ENCODE measurements at places on chromosomes 16 and 17.

DNA sequence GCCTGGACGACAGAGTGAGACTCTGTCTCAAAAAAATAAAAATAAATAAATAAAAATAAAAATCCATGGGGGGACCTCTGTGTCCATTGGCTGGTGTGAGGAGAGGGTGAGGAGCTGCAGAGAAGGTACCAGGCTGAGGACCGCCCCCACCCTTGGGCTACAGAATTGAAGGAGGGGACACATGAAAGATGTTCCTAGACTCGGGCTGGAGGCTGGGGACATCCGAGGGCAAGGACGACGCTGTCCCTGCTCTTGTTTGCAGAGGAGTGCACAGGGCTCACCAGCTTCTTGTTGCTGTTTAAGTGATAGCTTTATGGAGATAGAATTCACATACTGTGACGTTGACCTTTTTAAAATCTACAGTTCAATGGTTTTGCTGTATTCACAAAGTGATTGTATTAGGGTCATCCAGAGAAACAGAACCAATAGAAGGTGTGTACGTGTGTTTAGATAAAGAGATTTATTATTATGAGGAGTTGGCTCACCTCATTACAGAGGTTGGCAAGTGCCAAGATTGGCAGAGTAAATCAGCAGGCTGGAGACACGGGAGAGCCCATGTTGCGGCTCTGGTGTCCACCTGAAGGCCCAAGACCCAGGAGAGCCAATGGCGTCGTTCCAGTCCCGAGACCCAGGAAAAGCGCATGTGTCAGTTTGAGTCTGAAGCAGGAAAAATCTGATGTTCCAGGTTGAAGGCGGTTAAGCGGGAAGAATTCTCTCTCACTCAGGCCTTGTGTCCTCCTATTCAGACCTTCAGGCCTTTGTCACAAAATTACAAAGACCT lies 320.7 kb downstream of the SEC14L1 start:
- no peak for DNase-seq

- DNase-seq = no peak
These were observed 24.4 kb downstream of the YWHAE start for GRCh38 chr17:1375615-1376014.

GRCh38 chr17:70499067-70499786 lies 329.9 kb downstream of the KCNJ2 start:
- no peak for DNase-seq

DNA sequence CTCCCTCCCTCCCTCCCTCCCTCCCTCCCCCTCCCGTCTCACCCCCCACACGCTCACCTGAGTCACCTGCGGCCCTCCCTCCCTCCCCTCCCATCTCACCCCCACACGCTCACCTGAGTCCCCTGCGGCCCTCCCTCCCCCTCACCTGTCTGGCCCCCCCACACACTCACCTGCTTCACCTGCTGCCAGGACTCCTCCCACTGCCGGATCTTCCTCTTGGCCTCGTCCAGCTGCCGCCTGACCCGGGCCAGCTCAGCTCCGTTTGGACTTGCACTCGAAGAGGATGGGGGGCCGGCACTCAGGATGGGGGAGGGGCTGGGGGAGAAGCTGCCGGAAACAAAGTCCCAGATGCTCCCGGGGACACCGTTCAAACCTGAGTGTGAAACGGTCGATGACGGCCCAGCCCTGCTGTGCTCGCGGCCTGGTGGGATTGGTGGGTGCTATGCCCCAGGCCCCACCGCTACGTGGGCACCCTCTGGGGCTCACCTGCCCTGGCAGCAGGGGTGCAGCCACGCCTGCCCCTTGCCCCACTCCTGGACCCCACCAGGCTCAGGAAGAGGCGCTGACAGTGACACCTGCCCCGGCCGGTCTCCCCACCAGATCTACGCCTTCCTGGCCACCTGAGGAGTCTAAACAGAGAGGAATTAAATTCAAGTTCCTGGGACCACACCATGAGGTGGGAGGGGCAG lies 15.9 kb downstream of the GNPTG start:
- no peak for DNase-seq

GRCh38 chr17:39679521-39680192 lies 8.2 kb downstream of the PGAP3 start:
- no peak for DNase-seq

- no peak for DNase-seq
These were observed 191.3 kb upstream of the ELAC2 start for GRCh38 chr17:13209081-13209480.

GRCh38 chr17:76812263-76812662 lies 55.9 kb upstream of the MGAT5B start:
- no peak for DNase-seq

DNA sequence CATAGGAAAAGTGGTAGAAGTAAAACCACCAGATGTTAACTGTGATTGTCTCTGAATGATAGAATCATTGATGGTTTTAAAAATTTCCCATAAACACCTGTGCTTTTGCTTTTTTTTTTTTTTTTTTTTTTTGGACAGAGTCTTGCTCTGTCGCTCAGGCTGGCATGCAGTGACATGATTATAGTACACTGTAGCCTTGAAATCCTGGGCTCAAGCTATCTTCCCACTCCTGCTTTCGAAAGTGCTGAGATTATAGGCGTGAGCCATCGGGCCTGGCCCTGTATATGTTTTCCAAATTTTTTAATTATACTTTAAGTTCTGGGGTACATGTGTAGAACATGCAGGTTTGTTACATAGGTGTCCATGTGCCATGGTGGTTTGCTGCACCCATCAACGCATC lies 80.5 kb downstream of the NF1 start:
- no peak for DNase-seq

DNA sequence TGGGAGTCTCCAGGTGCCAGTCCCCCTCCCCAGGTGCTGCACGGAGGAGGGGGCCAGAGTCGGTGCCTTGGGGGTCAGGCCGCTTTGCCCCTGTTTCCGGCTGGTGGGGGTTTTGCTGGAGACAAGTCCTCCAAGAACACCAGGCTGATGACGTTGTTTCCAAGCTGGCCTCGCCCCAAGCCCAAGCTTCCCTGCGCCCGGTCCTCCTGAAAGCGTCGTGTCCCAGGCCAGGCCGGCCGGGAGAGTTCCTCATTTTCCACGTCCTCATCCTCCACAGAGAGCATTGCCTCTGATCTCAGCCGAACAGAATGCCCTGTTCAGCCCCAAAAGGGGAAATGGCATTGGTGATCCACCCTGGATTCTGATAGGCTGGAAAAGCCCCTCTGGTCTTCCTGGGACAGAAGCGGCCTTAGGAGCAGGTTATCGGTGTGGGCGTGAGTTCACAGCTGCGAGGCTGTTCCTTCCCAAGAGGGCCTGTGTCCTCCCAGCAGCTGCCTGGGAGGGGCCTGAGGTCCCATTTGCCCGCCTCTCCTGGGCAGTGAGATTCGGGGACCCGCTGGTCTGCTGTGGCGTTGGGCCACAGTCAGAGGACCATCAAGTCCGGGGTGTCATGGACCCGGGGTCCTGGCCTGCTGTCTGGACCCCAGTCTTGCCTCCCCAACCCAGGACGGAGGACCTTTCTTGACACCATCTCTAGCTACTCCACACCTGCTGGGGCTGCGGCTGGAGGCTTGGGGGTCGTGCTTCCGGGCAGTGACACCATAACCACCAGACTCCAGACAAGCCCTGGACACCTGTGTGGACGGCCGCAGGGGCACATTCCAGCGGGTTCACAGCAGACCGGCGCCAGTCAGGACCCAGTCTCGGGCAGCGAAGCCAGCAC lies 7.1 kb downstream of the SOX8 start:
- no peak for DNase-seq

GRCh38 chr17:17877529-17878358 lies 41.0 kb upstream of the SREBF1 start:
- DNase-seq = no peak

GRCh38 chr16:64278196-64278595 lies 843.7 kb downstream of the CDH11 start:
- no peak for DNase-seq

- DNase-seq = peak; percentile 87
These were observed 4.1 kb upstream of the CDH15 start for GRCh38 chr16:89167425-89167941.

- DNase-seq = no peak
These were observed 110.9 kb upstream of the NUDT7 start for GRCh38 chr16:77611386-77611785.

- no peak for DNase-seq
These were observed 500.3 kb upstream of the CDH11 start for GRCh38 chr16:65622151-65622550.

DNA sequence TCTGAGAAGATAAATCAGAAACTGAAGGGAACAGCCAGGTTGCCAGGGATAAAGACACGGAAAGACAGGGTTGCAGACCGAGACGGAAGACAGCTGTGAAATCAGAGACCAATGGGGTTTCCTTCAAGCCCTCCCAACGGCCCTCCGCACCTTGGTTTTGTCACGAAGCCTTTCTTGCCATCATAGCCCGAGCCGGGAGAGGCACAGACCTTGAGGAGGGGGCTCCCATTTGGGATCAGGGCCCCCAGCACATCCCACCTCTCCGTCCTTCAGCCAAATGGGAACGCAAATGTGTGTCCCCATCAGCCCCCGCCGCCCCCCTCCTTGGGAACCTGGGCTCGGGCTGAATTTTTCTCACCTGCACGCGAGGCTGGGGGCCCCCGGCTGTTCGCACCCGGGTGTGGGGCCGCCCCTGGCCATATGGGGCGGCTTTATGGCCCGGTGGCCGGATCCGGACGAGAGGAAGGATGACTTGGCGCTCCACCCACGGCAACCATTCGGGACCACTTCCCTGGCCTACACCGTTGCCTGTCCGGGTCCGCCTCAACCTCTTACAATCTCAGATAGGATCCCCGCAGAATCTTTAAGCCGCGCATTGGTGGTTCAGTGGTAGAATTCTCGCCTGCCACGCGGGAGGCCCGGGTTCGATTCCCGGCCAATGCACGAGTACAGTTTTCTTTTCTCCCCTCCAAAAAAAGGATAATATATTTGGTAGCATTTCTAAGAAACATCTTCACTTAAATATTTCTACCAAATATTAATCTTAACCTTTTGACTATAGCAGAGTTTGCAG lies 1.4 kb upstream of the HES7 start:
- DNase-seq = peak; percentile 86

- no peak for DNase-seq
These were observed 302.2 kb upstream of the SALL1 start for GRCh38 chr16:51453251-51453650.

DNA sequence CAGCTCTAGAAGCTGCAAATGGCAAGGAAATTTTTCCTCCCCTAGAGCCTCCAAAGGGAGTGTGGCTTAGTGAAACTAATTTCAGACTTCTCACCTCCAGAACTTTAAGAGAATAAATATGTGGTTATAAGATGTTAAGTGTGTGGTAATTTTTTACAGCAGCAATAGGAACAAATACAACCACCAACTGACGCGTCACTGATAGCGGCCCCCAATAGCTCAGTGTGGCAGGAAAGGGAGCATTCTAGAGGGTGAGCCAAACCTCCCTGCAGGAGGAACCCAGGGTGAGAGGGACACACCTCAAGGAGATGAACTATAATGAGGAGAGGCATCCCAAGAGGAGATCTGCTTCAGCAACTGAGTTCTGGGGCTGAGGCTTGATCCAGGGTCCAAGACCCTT lies 4.0 kb downstream of the CCL4 start:
- DNase-seq = peak; percentile 31

Data from activated CD8-positive, alpha-beta memory T cell treated with anti-CD3 and anti-CD28 coated beads, Interleukin-2, amount 50 U/mL, for 4 hours (primary cell).